Spleen (tissue), 13 donors: ENCODE measurements at places on chromosomes 11 and 22.
A peak's percentile ranks its signal among the peaks of the same experiment; 100 is the strongest.

DNA sequence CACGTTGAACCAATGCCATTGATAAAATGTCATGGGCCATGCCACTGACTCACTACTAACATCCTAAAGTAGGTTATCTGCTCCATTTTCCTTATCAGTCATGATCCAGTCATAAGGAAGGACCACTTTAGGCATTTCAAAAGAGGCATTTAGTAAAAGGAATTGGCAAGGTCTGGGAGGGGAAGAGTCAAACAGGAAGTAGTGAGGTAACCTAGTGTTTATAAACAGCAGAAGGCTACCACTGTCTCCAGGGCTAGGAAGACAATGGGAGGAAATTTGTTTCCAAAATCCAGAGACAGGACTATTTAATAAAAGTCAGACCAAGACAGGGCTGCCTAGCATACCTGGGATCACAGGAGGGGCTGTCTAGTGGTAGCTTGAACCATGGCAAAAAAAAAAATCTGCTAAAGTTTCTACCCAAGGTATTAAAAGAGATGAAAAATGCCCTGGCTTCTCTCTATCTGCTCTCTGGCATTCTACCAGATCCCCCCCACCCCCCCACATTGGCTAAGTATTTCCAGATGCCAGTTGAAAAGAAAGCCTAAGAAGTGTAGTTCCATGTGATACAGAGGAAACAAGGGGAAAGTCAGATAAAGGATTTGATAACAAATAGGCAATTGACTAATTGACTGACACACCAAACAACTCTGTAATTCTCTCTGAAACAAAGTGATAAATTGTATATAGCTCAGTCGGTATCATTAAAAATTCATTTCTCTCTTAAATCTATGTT lies 50.4 kb upstream of the C11orf87 start:
- no peaks in the 10 kb centered on the region for H3K4me1 ChIP-seq
- no peak overlapping the region for H3K4me3 ChIP-seq
- H3K36me3 ChIP-seq: no peaks in the 10 kb centered on the region
- H3K27ac ChIP-seq: no peak overlapping the region
- DNase-seq: no peak

DNA sequence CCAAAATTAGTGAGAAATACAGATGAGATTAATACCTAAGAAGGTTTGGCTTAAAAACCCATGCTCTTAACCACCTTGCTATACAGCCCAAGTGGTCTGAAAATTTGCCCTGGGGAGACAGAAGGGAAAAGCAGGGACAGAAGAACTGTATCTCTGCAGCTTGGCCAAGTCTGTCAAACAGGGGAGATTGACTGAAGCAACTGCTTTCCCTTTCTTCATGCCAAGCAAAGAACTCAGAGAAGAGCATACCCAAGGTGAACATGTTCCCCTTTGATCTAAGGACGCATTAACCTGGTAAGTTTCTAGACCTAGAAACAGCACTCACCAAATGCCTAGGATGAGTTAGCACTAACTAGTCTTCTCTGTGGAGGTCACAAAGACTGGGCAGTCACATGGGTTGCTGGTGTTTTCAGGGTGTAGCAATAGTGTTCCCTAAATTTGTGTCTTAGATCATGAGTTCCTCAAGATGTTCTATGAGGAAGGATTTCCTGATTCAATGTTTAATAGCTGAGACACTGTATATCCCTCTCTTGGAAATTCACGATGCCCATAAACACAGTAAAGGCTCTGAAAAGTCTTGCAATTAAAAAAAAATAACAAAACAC lies 75.6 kb upstream of the GRAMD1B start:
- no peak overlapping the region for H3K4me3 ChIP-seq
- no peak for DNase-seq
- H3K27me3 ChIP-seq: peaks cover 27% of the 10 kb centered on the region
- H3K27ac ChIP-seq: no peak overlapping the region
- no peaks in the 10 kb centered on the region for H3K36me3 ChIP-seq

DNA sequence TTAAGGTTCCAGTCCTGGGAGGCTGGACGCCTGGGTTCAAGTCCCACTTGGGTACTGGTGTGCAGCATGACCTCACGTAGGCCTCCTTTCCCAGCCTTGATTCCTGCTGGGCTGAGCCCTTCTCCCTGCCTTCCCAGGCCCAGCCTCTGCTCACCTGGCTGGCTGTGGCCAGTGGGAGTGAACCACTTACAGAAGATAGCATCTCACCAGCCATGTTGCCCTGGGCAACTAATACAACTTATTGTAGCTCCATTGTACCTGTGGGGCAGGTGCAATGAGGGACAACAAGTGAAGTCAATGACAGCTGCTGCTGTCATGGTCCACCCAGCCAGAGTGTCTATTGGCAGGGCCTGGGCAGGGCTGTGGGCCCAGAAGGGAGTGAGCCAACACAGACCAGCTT lies 48.4 kb upstream of the MPEG1 start:
- no peaks in the 10 kb centered on the region for H3K36me3 ChIP-seq
- no peak for DNase-seq
- H3K4me1 ChIP-seq: peaks cover 25% of the 10 kb centered on the region
- H3K4me3 ChIP-seq: no peak overlapping the region

DNA sequence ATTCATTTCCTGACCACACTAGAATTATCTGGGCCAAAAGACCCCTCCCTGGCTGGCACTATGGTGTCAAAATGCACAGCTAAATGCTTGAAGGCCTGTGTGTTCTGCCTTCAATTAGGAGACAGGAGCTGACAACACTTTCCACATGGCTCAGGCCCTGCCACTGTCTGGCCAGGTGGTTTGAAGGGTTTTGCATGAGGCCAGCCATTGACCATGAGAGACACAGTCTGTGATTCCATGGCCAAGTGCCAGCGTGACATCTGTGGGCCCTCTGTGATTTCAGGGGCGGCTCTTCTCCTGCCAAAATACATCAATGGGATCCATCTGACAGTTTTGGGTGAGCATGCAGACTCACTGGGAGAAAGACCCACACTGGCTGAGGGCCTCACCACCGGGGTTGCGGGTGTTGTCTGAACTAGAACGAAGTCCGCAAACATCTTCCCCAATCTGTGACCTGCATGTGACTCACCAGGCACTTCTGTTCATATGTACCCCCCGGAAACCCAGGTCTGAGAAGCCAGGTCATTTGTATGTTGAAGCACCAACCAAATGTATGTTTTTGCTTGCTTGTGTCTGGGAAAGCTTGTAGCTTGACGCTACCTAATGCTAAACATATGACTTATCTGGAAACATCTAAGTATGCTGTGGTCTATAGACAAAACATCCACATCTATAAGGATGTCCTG lies 20.7 kb upstream of the NAV2 start:
- no peak overlapping the region for H3K27ac ChIP-seq
- H3K36me3 ChIP-seq: no peaks in the 10 kb centered on the region
- H3K27me3 ChIP-seq: no peaks in the 10 kb centered on the region

DNA sequence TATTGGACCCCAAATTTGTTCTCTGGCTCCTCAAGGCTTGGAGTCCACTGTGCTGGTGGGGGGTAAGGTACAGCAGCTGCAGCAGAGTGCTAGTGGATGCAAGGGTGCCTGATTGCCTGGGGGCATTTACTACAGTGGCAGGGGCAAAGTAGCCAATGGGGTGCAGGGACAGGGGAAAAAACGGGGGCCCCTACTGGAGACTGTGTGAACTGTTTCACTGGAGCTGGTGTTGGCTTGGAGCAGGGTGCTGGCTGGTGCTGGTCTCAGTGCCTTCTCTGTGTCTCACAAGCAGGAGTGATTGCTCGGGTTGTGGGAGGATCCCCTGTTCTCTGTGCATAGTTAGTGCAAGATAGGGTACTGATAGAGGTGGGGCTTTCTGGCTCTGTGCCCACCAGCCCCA lies 935.9 kb downstream of the JRKL start:
- no peaks in the 10 kb centered on the region for H3K36me3 ChIP-seq
- no peak overlapping the region for H3K4me3 ChIP-seq
- no peak overlapping the region for H3K27ac ChIP-seq
- H3K27me3 ChIP-seq: no peaks in the 10 kb centered on the region
- peak; percentile 37 for DNase-seq

GRCh38 chr22:26646158-26646557 lies 11.2 kb upstream of the MIAT start:
- no peaks in the 10 kb centered on the region for H3K27me3 ChIP-seq
- DNase-seq: no peak
- no peak overlapping the region for H3K27ac ChIP-seq
- no peaks in the 10 kb centered on the region for H3K36me3 ChIP-seq
- no peak overlapping the region for H3K4me3 ChIP-seq

DNA sequence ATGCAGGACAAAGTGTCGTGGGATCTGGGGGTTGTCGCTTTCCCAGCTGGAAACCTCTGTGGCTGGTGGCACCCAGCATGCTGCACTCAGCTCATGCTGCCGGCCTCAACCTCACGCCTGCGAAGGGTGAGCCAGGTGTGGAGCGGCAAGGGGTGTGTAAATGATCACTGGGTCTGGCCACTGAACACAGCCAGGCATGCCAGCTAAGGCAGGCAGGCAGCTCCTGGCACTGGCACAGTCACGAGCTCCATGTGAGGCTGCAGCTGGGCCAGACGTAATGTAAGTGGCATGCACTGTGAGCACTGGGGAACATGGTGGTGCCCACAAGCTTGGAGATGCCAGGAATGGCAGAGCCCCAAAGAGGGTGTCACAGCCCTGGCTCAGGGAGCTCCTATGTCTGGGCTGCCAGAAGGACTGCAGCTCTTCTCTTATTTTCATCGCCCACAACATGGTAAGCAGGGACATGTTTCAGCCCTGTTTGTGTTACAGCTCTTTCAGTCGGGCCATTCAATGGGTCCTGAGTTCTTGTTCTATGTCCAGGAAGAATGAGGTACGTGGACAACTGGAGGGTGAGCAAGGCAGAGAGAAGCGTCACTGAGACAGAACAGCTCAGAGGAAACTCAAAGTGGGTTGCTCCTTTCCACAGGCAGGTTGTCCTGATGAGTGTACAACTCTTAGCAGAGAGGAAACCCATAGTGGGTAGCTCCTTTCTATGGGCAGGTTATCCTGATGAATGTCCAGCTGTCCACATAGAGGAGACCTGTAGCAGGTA lies 403.8 kb downstream of the CNTN5 start:
- H3K27ac ChIP-seq: no peak overlapping the region
- no peak for DNase-seq
- no peaks in the 10 kb centered on the region for H3K27me3 ChIP-seq
- no peaks in the 10 kb centered on the region for H3K4me1 ChIP-seq
- H3K4me3 ChIP-seq: no peak overlapping the region

DNA sequence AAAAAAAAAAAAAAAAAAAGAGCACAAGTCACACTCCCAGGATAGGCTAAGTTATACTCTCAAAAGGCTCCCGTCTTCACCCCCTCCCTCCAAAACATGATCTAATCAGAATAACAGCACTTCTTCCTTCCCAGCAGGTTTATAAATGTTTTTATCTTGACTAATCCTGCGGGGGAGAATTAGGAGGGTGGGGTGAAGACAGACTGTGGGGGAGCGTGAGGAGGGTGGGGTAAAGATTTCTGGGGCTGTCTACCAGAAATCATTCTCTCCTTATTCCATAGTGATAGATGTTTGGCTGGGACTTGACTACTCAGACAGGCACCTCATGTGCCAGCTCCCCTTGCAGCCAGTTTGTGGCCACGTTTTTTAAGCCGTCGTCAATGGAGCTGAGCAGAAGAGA lies 17.0 kb downstream of the KCNE3 start:
- no peak overlapping the region for H3K4me3 ChIP-seq
- no peak overlapping the region for H3K27ac ChIP-seq
- no peaks in the 10 kb centered on the region for H3K27me3 ChIP-seq
- no peak for DNase-seq
- no peaks in the 10 kb centered on the region for H3K36me3 ChIP-seq

GRCh38 chr11:91023731-91024130 lies 800.9 kb upstream of the CHORDC1 start:
- no peak overlapping the region for H3K4me3 ChIP-seq
- no peaks in the 10 kb centered on the region for H3K36me3 ChIP-seq
- no peaks in the 10 kb centered on the region for H3K27me3 ChIP-seq
- no peak overlapping the region for H3K27ac ChIP-seq
- no peak for DNase-seq
- H3K4me1 ChIP-seq: no peaks in the 10 kb centered on the region

GRCh38 chr11:131460931-131461330 lies 90.5 kb downstream of the NTM start:
- H3K27me3 ChIP-seq: peaks cover 17% of the 10 kb centered on the region
- no peak overlapping the region for H3K27ac ChIP-seq
- no peaks in the 10 kb centered on the region for H3K36me3 ChIP-seq
- DNase-seq: no peak

GRCh38 chr11:69218271-69218682 lies 62.5 kb downstream of the SMIM38 start:
- no peak overlapping the region for H3K4me3 ChIP-seq
- no peaks in the 10 kb centered on the region for H3K4me1 ChIP-seq
- DNase-seq: no peak
- peaks cover under 1% of the 10 kb centered on the region for H3K27me3 ChIP-seq
- H3K36me3 ChIP-seq: no peaks in the 10 kb centered on the region

GRCh38 chr11:78916759-78917158 lies 342.1 kb upstream of the NARS2 start:
- H3K4me1 ChIP-seq: no peaks in the 10 kb centered on the region
- H3K4me3 ChIP-seq: no peak overlapping the region
- no peaks in the 10 kb centered on the region for H3K36me3 ChIP-seq
- no peak for DNase-seq

GRCh38 chr11:76856106-76856505 lies 4.6 kb upstream of the ACER3 start:
- peaks cover 47% of the 10 kb centered on the region for H3K4me1 ChIP-seq
- H3K27me3 ChIP-seq: no peaks in the 10 kb centered on the region
- no peak for DNase-seq
- H3K27ac ChIP-seq: no peak overlapping the region
- no peaks in the 10 kb centered on the region for H3K36me3 ChIP-seq

GRCh38 chr11:93942176-93942575 lies 79.0 kb upstream of the HEPHL1 start:
- H3K4me1 ChIP-seq: no peaks in the 10 kb centered on the region
- no peaks in the 10 kb centered on the region for H3K36me3 ChIP-seq
- no peaks in the 10 kb centered on the region for H3K27me3 ChIP-seq
- H3K27ac ChIP-seq: no peak overlapping the region
- DNase-seq: no peak

GRCh38 chr11:9839550-9839949 lies 175.7 kb downstream of the SWAP70 start:
- peaks cover 7% of the 10 kb centered on the region for H3K36me3 ChIP-seq
- H3K4me1 ChIP-seq: no peaks in the 10 kb centered on the region
- no peaks in the 10 kb centered on the region for H3K27me3 ChIP-seq
- H3K4me3 ChIP-seq: no peak overlapping the region
- H3K27ac ChIP-seq: no peak overlapping the region
- DNase-seq: no peak

GRCh38 chr11:93969925-93970922 lies 50.9 kb upstream of the HEPHL1 start:
- H3K27ac ChIP-seq: no peak overlapping the region
- no peak overlapping the region for H3K4me3 ChIP-seq
- no peaks in the 10 kb centered on the region for H3K36me3 ChIP-seq
- DNase-seq: no peak
- H3K27me3 ChIP-seq: no peaks in the 10 kb centered on the region
- no peaks in the 10 kb centered on the region for H3K4me1 ChIP-seq

DNA sequence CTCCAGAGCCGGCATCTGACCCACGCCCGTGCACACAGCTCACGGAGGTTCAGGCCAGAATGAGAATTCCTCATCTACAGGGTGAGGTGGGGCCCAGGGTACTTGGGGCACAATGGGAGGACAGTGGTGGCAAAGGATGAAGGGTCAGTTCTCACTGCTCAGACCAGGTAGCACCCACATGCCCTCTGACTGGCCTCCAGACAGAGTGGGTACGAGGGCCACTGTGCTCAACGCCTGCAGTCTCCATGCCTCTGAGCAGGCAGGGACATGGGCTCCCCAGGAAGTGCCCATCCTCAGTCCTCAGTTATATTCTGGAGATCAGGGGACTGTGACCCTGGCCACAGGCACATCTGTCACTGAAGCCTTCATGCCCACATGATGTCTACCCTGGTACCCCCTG lies 13.0 kb upstream of the CDC42BPG start:
- no peak for DNase-seq
- no peaks in the 10 kb centered on the region for H3K27me3 ChIP-seq
- H3K27ac ChIP-seq: peak overlapping the region; percentile 98
- peaks cover 81% of the 10 kb centered on the region for H3K36me3 ChIP-seq
